ENCODE measurements at places on chromosomes 7 and 10.

DNA sequence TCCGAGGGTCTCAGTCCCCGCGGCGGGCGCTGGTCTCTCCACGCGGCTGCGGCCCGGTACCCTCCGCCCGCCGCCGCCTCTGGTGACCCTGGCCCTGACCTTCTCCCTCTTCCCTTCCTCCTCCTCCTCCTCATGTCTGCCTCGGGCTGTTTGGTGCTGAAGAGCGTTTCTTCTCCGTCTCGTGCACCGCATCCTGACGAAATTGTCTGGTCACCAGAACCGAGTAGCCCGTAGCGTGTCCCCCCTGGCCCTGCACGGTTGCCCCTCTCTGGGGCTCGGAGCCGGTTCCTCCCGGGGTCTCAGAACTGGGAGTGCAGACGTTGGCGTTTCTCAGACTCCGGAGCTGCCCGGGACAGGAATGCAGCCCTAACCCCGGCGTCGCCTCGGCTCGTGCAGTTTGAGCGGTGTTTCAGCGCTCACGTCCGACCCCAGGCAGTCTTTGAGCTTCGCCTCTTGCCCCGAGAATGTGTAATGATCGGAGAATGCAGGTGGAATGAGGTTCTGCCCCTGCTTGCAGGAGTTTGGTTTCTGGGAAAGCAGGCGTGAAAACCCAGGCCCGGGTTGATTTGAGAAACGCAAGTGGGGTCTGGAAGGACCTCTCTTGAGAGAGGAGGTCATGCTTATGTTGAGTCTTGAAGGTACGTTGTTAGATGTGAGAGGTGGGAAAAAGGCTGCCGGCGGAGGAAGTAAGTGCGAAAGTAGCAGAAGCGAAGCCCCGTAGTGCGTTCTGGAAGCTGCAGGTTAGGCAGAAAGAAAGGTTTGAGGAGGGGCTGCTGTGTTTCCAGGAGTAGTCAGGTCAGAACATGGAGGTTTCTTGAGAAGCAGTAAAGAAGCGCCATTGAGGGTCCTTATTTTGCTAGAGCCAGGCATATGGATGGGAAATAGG lies 743 bp downstream of the RBM17 start:
- peaks cover 21% of the 10 kb centered on the region for H3K36me3 ChIP-seq
- peak overlapping the region; percentile 98 for H3K4me3 ChIP-seq
- H3K4me1 ChIP-seq = peaks cover 67% of the 10 kb centered on the region
- DNase-seq = no peak
- H3K27ac ChIP-seq = peak overlapping the region; percentile 80

GRCh38 chr7:73828107-73828803 lies 2.5 kb upstream of the CLDN4 start:
- no peak overlapping the region for H3K27ac ChIP-seq
- H3K4me3 ChIP-seq = no peak overlapping the region
- peaks cover 22% of the 10 kb centered on the region for H3K4me1 ChIP-seq
- H3K27me3 ChIP-seq = peaks cover 14% of the 10 kb centered on the region

DNA sequence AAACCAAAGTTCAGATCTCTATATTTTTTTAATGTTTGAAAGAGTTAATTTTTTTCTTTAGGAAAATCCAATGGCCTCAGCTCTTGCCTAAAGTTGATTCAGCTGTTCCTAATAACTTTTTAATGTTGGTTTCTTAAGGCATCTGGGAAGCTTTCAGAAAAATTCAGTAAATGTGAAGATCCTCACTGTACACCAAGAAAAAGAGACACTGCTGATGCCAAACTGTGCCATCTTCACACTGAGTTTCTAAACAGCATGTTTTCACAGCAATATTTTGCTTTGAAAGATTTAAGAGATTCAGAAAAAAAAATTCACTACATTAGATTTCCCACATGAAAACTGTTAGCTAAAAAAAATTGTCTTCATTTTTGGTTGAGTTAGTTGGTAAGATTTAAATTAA lies 249.4 kb downstream of the NEBL start:
- no peak for DNase-seq
- H3K27me3 ChIP-seq = no peaks in the 10 kb centered on the region
- H3K27ac ChIP-seq = no peak overlapping the region
- H3K4me3 ChIP-seq = no peak overlapping the region
- H3K4me1 ChIP-seq = no peaks in the 10 kb centered on the region

GRCh38 chr7:71988201-71988600 lies 423.9 kb downstream of the CALN1 start:
- H3K4me1 ChIP-seq = no peaks in the 10 kb centered on the region
- H3K4me3 ChIP-seq = no peak overlapping the region
- DNase-seq = no peak
- H3K27ac ChIP-seq = no peak overlapping the region

- no peaks in the 10 kb centered on the region for H3K4me1 ChIP-seq
- H3K27ac ChIP-seq = no peak overlapping the region
- H3K36me3 ChIP-seq = no peaks in the 10 kb centered on the region
- no peak overlapping the region for H3K4me3 ChIP-seq
These were observed 84.1 kb downstream of the THSD7A start for GRCh38 chr7:11747715-11748485.

DNA sequence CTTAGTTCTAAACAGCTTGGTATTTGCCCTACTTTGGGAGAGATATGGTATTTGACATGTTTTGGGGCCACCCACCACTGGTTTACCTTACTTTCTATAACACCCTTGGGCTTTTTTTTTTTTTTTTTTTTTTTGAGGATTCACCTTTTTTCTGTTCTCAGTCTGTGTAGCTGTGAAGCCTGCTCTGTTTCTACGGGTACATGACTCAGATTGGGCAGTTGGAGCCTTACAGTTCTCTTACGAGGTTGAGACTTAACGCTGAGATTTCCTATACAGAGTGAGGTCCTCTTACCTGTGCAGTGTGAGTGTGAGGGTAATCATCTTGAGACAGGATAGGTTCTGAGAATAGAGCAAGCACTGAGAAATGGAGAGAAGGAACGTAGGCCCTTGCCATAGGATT lies 77.5 kb downstream of the CDK13 start:
- peaks cover 4% of the 10 kb centered on the region for H3K4me1 ChIP-seq
- peaks cover 32% of the 10 kb centered on the region for H3K36me3 ChIP-seq
- H3K27me3 ChIP-seq = no peaks in the 10 kb centered on the region

DNA sequence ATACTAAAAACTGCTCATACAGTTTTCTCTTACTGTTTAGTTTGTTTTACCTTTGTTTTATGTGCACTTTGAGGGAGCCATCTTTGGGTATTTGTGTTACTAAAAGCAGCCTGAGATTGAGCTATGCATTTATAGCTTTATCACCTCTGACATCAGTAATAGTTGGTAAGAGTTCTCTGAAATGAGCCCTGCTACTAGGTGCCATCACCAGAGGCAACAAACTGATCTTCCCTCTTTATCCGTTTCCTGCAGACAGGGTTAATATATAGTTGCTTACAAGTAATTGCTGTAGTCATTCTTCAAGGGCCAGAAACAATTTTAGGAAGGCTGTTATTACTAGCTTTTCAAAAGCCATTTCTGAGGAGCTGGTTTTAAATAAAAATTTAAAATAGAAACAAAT lies 49.1 kb downstream of the KIF20B start:
- no peaks in the 10 kb centered on the region for H3K27me3 ChIP-seq
- no peak overlapping the region for H3K4me3 ChIP-seq
- H3K36me3 ChIP-seq = peaks cover 52% of the 10 kb centered on the region
- no peak for DNase-seq
- peaks cover 17% of the 10 kb centered on the region for H3K4me1 ChIP-seq
- peak overlapping the region; percentile 26 for H3K27ac ChIP-seq

GRCh38 chr7:144525956-144526355 lies 122.5 kb upstream of the NOBOX start:
- H3K27me3 ChIP-seq = no peaks in the 10 kb centered on the region
- DNase-seq = no peak
- peaks cover 7% of the 10 kb centered on the region for H3K4me1 ChIP-seq
- H3K36me3 ChIP-seq = no peaks in the 10 kb centered on the region

DNA sequence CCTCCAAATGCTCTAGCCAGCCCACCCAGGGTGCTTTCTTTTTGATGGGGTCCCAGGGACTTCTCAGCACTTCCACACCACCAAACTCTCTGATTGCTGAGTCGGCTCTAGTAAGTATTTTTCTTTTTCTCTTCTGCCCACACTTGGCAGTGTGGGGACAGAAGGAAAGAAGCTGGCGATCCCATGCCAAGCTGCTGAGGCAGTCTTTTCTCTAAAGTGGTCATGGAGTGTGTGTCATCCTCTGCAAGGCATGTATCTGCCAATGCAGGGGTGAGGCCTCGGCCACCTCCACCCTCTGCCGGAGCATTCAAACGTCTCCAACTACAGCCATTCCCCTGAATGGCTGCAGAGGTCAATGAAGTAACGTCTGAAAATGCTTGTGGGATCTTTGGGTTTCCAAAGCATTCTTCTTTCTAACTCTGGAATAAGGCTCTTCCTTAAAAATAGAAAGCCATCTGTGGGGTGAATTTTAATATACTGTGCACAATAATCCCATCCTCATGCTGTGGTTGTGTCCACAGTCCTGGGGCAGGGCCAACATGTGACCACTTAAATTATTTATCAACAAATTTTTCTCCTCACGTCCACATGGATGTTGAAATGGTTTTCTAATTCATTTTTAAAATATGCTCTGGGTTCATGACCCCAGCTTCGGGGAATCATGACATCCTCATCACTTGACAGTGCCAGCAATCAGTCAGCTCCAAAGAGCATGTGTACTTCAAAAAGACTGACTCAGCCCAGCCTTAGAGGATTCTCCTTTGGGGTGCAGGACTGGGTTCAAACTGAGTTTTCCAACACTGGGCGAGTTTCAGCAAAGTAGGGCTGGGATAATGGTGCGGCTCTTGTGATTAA lies 171.3 kb upstream of the ITGB1 start:
- peaks cover 1% of the 10 kb centered on the region for H3K36me3 ChIP-seq
- peaks cover 53% of the 10 kb centered on the region for H3K4me1 ChIP-seq
- peak overlapping the region; percentile 8 for H3K27ac ChIP-seq
- H3K4me3 ChIP-seq = no peak overlapping the region

GRCh38 chr10:120612756-120613155 lies 155.7 kb downstream of the PLPP4 start:
- H3K4me3 ChIP-seq = no peak overlapping the region
- no peaks in the 10 kb centered on the region for H3K36me3 ChIP-seq
- no peaks in the 10 kb centered on the region for H3K27me3 ChIP-seq
- DNase-seq = no peak
- no peaks in the 10 kb centered on the region for H3K4me1 ChIP-seq

DNA sequence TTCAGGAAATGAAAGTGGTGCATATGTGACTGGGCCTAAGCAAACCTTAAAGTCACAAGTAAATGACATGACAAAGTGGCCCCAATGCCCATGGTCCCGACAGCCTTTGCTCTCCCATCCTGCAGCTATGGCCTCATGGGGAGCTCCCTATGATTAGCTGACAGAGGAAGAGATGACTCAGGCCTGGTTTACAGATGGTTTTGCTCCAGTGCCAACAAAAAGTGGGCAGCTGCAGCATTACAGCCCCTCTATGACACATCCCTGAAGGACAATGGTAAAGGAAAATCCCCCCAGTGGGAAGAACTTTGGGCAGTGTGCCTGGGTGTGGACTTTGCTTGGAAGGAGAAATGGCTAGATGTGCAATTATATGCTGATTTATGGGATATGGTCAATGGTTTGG lies 105.1 kb upstream of the ADCY1 start:
- H3K4me3 ChIP-seq = no peak overlapping the region
- H3K27me3 ChIP-seq = peaks cover 2% of the 10 kb centered on the region
- no peaks in the 10 kb centered on the region for H3K36me3 ChIP-seq
- DNase-seq = no peak
- no peaks in the 10 kb centered on the region for H3K4me1 ChIP-seq

DNA sequence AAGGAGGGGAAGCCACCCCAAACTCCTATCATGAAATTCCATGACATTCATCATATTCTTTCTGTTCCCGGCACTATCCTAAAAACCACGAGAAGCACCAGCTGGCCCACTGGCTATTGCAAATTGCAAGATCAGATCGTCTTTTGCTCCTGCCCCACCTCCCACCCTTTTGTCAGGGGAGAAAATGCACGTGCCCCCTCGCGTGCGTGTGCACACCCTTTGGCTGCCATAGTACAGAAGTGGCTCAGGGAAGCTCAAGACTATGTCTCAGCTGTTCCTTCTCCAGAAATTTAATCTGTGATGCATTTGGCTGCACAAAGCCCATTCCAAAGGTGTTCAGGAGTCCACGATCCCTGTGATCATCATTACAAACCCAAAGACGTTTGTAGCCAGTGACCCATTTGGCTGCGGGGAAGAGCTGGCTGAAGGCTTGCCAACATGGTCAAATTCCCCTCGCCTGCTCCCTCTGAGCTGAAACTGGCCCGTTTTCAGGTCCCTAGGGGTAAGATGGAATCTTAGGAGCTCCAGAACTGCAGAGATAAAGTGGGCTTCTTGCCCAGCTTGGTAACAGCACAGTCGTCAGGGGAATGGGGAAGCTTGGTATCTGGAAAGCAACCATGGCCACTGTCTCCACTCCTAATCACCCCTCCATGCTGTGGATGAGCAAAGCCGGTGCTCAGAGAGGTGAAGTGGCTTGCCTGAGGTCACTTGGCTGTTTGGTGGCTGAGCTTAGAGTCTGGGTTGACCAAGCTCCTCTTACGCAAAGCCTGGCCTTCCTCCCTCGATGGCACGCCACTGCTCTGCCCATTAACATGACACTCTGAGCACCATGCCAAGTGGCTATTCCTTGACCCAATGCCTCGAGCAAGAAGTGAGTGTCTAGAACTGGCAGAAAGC lies 155.4 kb downstream of the NEURL1 start:
- no peak overlapping the region for H3K4me3 ChIP-seq
- H3K27ac ChIP-seq = no peak overlapping the region
- H3K36me3 ChIP-seq = no peaks in the 10 kb centered on the region

DNA sequence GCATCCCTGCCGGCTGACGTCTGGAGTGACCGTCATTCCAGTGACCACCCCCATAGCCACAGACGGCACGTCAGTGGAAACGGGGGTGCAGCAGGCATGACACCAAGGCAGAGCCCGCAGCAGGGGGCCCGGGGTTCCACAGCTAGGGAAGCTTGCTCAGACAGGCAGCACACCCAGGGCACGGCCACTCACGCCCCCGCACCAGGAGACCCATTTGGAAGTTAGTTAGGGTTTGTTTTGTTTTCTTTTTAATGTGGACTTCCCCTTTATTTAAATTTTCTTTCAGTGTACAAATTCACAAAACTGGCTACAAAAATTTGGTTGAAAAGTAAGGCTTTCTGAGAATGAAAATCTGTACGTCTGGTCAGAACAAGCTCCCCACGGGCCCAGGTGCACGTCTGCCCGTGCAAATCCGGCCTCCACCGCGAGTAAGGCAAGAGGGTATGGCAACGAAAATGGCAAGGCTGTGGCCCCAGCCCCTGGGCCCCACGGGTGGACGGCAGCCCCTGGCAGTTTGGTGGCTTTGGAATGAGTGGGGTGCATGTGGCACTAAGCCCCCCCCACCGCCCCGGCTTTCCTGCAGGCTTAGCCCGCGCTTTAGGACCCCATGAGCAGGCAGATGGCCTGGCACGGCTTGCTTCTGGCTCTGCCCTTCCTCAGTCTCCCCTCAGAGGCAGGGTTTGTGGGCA lies 124.2 kb downstream of the FAM53B start:
- H3K27me3 ChIP-seq = no peaks in the 10 kb centered on the region
- H3K36me3 ChIP-seq = peaks cover 4% of the 10 kb centered on the region
- DNase-seq = no peak
- H3K4me3 ChIP-seq = no peak overlapping the region
- H3K27ac ChIP-seq = no peak overlapping the region
- H3K4me1 ChIP-seq = peaks cover 4% of the 10 kb centered on the region

GRCh38 chr10:125026036-125026931 lies 84.4 kb downstream of the ZRANB1 start:
- H3K4me3 ChIP-seq = no peak overlapping the region
- H3K4me1 ChIP-seq = no peaks in the 10 kb centered on the region
- no peaks in the 10 kb centered on the region for H3K27me3 ChIP-seq
- no peak for DNase-seq
- H3K27ac ChIP-seq = no peak overlapping the region

Measured in T-helper 2 cell treated with Interferon-gamma antibody and Interleukin-4, amounts not matched to agents 5 μg/mL and 100 μg/mL, for 36 hours (primary cell).